ENCODE measurements at places on chromosomes 12 and 14.

- no peak for DNase-seq
These were observed 156.1 kb downstream of the PCNX1 start for GRCh38 chr14:71063351-71063750.

DNA sequence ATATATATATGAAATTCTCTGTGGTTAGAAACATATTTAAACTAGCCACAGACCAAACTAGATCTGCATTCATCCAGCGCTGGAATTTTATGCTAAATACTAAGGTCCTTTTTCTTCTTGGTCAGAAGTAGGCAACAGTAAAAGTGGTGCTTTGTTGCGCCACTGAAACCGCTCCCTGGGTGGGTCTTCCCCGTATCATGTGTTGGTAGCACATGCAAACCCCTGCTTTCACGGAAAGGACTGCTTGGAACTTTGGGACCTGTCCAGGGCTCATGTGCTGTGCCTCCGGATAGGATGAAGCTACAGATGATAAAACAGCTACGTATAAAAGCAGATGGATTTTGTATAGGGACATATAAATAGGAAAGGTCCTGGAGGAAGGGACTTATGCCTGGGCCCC, 40.1 kb upstream of the COL2A1 start:
- no peak for DNase-seq

- peak; percentile 16 for DNase-seq
These were observed 25.2 kb downstream of the DHRS4L2 start for GRCh38 chr14:24013654-24014514.

- no peak for DNase-seq
These were observed 768.8 kb upstream of the NOVA1 start for GRCh38 chr14:27366596-27366995.

- no peak for DNase-seq
These were observed 24.1 kb upstream of the BCDIN3D start for GRCh38 chr12:49866859-49867569.

- no peak for DNase-seq
These were observed 4.9 kb downstream of the PLEKHG3 start for GRCh38 chr14:64709126-64709525.

DNA sequence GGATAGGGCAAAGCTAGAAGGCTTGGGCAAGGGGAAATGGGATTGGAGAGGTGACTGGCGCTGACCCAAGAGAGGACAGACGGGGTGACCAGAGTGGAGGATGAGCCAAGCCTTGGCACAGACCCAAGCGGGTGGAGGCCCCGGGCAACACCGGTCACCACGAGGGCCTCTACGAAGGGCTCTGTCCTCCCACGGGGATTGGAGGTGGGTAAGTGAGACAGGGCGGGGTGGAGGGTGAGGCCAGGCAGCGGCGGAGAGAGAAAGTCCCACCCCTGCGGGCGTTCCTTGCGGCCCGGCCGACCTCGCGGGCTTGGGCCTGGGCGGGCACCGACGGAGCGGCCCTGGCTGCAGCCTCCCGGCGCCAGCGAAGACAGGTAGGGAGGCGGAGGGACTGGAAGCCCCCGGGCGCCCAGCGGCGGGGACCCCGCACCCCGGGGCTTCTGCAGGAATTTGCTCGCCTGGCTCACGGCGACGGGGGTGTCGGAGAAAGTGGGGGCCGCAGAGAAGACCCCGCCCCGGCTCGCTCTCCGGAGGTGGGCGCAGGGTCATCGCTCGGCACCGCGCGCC, at the start of gene PAPLN:
TSS of gene PAPLN (plus strand) at position 288 of the 567 bp plus-strand sequence. CDS start 2,273 bp downstream, outside the sequence.
- DNase-seq: no peak

- DNase-seq: peak; percentile 78
These were observed 85.1 kb upstream of the AMIGO2 start for GRCh38 chr12:47164724-47165439.

- no peak for DNase-seq
These were observed 49.8 kb downstream of the NUAK1 start for GRCh38 chr12:106088811-106089485.

DNA sequence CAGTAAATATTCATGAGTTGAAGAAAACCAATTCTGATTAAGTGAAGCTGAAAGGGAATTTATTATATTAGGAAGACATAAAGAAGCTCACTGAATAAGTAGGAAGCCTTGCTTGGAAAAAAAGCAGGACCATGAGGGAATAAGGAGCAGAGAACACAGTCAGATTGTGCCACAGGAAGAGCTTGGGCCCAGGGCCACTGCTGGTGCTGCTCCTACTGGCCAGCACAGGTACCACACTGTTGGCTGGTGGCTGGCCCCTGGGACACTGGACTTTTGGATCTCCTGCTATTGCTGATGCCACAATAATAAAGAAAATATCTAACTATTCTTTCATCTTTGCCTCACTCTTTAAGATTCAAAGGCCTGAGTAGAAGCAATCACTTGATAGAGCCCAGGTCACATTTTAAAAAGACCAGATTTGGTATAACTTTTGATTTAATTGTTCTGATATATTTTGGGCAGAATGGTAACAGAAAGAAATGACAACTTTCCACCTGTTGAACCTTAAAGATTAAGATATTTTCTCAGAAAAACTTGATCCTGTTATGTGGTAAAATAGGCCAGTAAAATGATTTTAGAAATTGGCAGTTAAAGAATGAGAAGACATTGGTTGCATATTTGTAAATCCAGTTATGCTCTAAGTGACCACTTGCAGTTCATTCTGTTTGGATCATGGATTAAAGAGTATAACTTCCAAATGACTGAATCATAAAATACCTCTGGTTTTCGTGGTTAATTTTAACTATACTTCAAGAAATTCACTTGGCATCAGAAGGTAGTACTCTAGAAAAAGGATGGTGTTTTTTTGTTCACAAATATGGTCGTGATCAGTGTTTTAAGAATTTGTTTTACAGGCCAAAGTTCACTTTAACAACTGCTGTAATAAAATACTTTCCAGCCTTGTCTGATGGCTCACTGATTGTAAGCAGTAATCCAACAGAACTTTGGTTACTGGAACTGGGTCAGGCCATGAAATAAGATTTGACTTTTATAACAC, 68.3 kb downstream of the DERA start:
- DNase-seq: peak; percentile 94

GRCh38 chr12:131223791-131224225, 270.1 kb downstream of the ADGRD1 start:
- DNase-seq: no peak

DNA sequence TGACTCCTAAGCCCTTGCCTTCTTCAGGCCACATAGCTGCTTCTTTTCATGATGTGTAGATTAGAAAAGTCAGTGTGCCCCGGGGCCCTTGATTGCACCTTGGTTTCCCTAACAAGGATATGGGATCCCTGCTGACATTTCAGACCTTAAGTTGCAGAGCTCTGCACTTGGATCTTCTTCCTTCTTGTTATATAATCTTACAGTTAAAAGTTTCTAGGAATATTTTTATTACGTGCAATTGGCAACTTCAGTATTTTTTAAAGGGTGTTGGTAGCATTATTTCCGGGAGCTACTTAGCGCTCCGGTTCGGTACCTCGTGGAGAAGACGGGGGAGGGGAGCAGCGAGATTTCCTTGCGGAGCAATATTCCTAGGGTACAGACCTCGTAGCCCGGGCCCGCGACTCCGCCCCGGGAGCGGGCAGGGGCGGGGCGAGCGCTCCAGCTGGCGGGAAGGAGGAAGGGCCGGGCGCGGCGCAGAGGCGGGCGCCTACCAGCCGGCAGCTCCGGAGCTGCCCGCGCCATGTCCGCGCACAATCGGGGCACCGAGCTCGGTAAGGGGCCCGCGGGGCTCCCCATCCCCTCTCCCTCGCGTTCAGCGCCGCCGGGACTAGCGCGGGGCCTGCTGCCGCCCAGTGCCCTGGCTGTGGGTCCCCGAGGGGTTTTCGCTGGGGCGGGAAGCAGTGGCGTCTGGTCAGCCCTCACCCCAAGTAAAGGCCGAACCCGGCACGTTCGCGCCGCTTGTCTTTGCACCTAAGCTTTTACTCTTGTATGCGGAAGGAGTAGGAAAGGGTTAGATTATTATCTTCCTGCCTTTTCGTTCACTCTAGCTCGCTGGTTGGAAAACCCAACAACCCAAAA, at the start of gene DERA:
TSS of gene DERA (plus strand) at position 469 of the 858 bp plus-strand sequence. CDS start at position 521, 52 bp downstream.
- DNase-seq: peak; percentile 21

DNA sequence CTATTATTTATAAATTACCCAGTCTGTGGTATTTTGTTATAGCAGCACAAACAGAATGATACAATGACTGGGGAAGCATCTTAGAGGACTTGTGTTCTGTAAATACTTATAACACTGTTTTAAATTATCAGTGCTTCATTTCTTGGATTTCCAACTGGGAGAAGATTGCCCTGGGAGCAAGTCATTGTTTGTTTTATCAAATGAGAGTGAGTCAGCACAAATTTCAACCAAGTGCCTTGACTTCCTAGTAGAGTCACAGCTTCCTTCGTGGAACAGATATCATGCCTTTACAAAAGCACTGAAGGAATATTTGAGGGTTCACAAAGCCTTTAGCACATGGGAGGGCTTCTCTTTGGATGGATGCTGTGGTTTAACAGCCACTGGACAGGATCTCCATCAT, 234.1 kb downstream of the KTN1 start:
- no peak for DNase-seq

GRCh38 chr14:55518391-55518790, 61.6 kb upstream of the KTN1 start:
- no peak for DNase-seq

GRCh38 chr14:71309756-71310155, 402.5 kb downstream of the PCNX1 start:
- no peak for DNase-seq

DNA sequence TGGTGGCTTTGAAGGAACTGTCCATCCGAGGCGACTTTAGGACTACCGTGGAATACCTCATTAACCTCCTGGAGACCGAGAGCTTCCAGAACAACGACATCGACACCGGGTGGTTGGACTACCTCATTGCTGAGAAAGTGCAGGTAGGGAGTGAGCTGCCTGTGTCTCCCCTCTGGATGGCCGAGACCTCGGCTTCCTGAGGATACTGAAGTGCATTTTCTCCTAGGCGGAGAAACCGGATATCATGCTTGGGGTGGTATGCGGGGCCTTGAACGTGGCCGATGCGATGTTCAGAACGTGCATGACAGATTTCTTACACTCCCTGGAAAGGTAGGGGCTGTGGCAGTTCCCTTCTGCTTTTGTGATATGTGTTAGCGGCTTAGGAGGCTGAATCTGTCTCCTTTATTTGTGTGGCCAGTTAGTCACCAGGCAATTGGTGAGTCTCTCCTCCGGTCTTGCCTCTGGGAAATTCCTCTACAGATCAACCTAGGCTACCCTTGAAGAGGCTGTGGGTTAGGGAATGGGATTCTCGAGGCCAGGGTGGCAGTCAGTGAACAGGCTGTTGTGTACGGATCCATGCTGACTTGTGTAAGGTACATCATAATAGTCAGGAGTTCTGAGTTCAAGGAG, 75.3 kb downstream of the ACACB start:
- no peak for DNase-seq

GRCh38 chr12:5964913-5965900, 20.1 kb upstream of the ANO2 start:
- no peak for DNase-seq

DNA sequence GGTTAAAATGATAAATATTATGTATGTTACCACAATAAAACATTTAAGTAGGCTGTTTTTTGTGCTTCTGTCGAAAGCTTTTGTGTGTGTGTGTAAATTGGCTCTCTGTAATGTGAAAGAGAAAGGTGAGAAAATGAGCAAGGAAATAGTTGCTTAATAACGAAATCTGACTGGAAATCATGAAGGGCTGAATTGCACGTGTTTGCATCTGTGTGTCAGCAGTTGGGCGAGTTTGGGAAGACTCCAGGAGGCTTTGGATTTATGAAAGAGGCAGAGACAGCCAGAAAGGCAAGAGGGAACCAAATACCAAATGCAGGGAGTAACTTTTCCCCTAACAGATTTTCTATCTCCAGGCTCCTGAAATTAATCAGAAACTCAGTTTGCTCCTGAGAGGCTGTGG, 47.2 kb upstream of the PLEKHG3 start:
- DNase-seq: peak; percentile 85

- no peak for DNase-seq
These were observed 172.2 kb upstream of the GZMB start for GRCh38 chr14:24806061-24806678.

- no peak for DNase-seq
These were observed 2.0 kb downstream of the NFKBIA start for GRCh38 chr14:35402323-35403113.

- no peak for DNase-seq
These were observed 7.6 kb upstream of the BRMS1L start for GRCh38 chr14:35818346-35819115.

DNA sequence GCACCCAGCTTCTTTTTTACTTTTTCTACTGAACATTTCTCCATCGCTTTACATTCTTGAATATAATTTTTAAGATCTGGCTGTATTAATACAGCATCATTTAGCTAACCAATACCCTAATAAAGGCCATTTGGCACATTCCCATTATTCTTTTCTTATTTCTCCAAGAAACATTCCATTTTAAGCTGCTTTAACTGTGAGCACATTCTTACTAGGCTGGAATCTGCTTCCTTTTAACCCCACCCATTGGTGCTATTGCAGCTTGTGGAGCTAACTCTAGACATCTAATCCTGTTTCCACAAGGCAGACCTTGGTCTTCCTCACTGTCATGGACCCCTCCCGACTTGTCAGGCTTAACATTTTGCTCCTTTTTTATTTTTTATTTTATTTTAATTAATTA, 15.2 kb downstream of the CALM1 start:
- no peak for DNase-seq

- DNase-seq: no peak
These were observed 34.5 kb upstream of the PTGR2 start for GRCh38 chr14:73817020-73817655.

GRCh38 chr14:68407825-68408224, 385.0 kb downstream of the ZFP36L1 start:
- no peak for DNase-seq

DNA sequence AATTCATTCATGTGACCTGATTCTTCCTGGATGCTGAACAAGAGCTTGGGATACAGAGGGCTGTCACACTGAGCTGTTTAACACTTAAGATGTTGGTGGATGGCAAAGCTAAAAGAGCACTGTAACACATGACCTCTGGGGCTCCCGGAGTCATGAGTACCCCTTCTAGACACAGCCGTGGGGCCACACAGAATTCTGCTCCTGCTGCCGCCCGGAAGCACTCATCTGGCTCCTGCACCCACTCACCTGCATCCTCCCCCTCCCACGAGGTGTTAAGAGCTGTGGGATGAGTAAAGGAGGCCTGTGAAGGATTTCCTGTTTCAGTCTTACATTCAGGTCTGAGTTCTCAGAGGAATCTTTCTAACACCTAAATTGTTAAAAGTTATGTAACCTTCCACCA, 78.0 kb upstream of the SSTR1 start:
- DNase-seq: no peak

GRCh38 chr12:120239776-120240494, 25.6 kb downstream of the PXN start:
- no peak for DNase-seq

GRCh38 chr14:92897922-92898565, 24.9 kb upstream of the CHGA start:
- DNase-seq: no peak
